ENCODE measurements at places on chromosomes 1 and 21.

DNA sequence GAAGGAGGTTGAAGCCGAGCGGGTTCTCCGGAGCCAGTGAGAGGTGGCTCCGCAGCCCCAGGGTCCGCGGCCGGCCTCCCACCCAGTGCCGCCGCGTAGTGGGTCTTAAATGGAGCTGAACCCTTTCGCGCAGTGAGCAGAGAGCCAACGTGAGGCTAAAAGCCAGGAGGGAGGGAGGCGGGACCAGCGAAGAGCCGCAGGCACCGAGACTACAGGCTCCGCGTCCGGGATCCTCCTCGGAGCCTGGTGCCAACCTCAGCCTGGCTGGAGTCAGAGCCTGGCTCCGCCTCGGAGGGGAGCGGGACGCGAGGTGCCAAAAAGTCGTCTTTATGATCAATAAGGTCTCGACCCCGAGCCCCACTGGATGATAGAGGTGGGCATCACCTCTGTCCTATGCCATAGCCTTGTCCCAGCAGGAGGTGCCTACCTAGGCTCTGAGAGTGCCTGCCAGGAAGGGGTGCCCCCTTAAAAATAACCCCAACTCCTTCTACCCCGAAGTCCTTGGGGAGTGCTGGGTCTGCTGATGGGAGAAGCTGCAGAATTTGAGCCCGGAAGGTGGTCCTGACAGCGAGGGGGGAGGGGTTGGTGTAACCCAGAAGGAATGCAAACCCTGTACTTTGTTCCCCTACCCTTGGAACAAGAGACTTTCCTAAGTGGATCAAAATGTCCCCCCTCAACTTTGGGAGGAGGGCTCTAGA is 1.6 kb downstream of the IGSF21 start:
- no peak for DNase-seq

DNA sequence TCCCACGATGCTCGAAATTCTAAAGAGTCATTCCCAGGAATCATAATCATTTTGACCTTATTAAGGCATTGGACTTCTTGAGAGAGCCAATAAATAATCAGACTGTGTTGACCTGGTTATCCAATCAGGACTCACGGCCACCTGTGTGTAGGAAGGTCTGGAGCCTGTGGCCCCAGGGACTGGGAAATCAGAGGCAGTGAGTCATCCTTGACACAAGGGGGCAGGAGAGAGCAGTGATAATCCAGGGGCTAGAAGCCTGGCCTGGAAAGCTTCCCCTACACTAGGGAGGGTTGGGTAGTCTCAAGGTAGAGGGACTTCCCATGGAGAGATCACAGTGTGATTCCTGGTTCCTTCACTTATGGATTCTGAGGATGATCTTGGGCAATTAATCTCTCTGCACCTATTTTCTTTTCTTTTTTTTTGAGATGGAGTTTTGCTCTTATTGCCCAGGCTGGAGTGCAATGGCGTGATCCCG is 4.7 kb downstream of the MR1 start:
- DNase-seq, result no peak

- DNase-seq, result no peak
Measured at GRCh38 chr1:220879509-220880361, 492 bp downstream of the HLX start.

DNA sequence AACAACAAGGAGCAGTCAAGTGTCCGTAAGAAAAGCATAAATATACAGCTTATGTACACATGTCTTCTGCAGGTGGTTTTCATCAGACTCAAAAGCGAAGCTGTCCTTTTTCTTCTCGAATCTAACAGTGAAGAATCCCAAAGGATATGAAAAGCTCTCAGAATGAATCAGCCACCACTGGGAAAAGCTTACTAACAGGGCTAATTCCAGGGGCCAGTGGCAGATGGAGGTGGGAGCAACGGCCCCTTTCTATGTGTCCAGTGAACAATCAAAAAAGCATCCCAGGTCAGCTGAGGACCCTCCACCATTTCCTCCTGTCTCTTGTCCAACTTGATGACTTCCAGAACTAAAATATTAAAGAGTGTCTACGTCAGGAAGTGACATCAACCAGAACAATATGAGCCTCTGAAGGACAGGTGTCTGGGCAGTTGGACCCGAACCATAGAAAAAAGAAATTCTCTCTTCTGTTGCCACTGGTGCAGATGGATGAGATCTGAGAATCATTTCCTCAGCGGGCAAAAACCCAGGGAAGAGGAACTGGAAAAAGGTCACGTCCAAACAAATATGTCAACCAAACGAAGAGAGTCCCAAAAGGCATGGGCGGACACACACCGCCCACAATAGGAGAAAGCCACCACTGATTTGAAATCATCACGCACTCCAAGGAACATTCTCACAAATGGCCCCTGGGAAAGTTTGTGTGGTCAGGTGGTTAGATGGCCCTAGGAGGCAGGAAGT is 70.4 kb upstream of the TIAM1 start:
- no peak for DNase-seq

GRCh38 chr1:30272277-30273020 is 450.9 kb downstream of the MATN1 start:
- DNase-seq, result no peak

DNA sequence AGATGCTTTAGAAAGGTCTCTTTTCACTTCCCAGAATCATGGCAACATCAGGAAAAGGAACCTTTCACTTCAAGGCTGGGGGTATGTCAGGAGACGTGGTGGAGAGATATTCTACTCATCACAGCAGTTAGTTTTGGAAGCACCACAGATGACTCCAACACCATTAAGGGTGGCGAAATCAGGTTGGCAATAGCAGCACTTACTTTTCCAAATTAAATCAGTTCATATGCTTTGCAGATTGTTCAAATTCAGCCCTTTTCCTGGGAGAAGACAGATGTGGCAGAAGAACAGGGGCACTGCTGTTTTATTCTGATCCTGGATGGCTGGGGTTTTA is 79.0 kb downstream of the RUNX1 start:
- DNase-seq, result no peak

- DNase-seq, result no peak
Measured at GRCh38 chr1:16019644-16020277, 1.9 kb upstream of the HSPB7 start.

DNA sequence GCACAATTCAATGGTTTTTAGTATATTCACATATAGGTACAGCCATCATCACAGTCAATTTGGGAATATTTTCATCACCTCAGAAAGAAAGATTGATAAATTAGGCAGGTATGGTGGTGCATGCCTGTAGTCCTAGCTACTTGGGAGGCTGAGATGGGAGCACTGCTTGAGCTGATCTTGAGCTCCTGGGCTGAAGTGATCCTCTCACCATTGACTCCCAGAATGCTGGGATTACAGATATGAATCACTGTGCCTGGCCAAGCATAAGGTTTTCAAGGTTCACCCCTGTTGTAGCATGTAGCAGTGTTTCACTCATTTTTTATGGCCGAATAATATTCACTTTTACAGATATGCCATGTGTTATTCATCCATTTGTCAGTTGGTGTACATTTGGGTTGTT is 44.7 kb upstream of the MTF2 start:
- no peak for DNase-seq

GRCh38 chr1:244234009-244234643 is 183.0 kb downstream of the ZBTB18 start:
- DNase-seq, result no peak
